ENCODE measurements at places on chromosomes 11 and 22.

DNA sequence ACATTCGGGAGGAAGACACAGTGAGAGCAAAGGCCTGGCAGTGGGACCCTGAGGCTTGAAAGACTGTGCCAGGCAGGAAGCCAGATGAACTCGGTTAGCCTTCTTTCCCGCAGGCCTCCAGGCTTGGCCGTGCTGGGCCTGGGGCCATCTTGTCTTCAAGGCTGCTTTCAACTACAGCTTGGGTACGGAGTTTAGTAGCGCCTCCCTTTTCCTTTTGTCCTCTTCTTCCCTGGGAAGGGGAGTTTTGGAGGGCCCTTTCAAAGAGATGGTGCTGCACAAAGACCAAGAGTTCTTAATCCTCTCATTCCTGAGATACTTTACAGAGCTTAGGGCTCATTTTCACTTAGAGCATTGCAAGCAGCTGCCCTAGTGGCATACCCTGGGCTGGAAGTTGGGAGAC, 87.5 kb downstream of the TP53I11 start:
- no peak for DNase-seq

DNA sequence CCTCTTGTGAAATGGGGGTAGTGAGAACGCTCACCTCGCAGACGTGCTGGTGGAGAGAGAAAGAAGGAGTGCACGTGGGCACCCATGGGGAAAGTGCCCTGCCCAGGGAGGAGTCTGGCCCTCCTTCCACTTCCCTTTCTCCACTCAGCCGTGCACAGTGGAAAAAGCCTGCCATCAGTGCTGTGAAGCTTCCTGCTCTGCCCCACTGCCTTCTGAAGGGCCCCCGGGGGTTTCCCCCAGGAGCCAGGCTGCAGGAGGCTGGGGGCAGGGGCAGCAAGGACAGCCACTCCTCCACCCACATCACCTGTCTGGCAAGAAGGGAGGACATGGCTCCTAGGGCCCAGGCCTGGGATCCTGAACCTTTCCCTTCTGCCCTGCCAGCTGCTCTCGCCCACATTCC, 7.6 kb downstream of the TP53I11 start:
- DNase-seq: no peak

GRCh38 chr11:127862406-127862805, 725.0 kb downstream of the ETS1 start:
- DNase-seq: no peak

DNA sequence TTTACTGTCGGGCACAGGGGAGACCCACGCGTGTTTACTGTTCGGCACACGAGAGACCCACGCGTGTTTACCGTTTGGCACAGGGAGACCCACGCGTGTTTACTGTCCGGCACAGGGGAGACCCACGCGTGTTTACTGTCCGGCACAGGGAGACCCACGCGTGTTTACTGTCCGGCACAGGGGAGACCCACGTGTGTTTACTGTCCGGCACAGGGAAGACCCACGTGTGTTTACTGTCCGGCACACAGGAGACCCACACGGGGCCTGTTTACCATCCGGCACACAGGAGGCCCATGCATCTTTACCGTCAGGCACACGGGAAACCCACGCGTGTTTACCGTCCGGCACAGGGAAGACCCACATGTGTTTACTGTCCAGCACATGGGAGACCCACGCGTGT, 525.1 kb downstream of the BRD1 start:
- no peak for DNase-seq

DNA sequence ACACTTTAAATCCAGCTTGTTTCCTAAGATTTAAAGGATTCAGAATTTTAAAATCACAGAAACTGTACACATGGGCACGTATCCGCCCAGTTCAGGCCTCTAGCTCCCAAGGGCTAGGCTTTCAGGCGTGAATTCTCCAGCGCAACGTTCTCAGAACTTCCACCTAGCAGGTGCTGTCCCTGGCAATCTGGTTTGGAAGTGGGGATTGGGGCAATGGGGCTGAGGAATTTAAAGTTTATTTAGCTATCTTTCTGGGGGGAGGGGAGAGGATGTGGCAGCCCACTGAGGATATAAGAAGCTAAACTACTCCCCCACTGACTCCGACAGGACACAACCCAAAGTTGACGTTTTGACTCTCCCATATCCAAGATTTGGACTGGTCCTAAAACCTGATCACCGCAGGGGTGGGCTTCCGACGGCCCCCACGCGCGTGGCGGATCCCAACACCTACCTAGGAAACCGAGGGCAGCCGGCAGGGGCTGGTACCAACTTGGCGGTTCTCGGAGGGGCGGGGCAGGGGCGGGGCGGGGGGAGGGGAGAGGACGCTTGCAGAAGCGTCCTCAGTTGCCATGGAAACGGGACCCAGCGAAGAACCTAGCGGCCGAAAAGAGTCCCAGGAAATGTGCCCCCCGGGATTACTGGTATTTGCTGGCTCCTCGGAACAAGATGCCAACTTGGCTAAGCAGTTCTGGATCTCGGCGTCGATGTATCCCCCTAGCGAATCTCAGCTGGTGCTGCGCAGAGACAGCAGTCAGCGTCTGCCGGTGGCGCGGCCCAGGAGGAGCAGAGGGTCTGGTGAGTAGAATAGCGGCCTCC, at the start of gene HOATZ:
TSS of gene HOATZ (plus strand) at position 563 of the 816 bp plus-strand sequence. CDS start at position 570, 7 bp downstream.
- DNase-seq: no peak

GRCh38 chr22:50739894-50740293, 1.9 kb downstream of the ACR start:
- no peak for DNase-seq

GRCh38 chr11:134037046-134037908, 31.6 kb upstream of the JAM3 start:
- no peak for DNase-seq

Data from HCT116 (cell line).